ENCODE measurements at places on chromosomes 1 and 21.

- DNase-seq = no peak
These were observed 26.9 kb downstream of the SORT1 start for GRCh38 chr1:109370712-109371340.

DNA sequence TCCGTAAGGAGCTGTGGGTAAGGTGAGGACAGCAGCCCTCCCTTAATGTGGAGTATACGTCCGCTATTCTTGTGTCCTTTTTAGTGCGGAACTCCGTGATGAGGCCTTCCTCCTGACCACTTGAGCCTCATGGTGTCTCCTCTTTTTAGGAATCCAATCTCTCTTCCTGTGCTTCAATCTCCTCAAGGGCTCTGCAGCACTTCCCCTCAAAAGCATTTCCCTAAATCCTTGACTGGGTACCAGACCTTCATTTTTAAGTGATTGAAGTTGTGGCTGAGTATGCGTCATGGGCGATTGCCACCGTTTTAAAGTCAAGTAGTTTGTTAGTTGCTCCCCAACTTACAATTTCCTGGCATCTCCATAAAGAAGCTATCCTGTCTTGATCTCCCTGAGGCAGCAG, 62.8 kb downstream of the SAMSN1 start:
- DNase-seq = no peak

DNA sequence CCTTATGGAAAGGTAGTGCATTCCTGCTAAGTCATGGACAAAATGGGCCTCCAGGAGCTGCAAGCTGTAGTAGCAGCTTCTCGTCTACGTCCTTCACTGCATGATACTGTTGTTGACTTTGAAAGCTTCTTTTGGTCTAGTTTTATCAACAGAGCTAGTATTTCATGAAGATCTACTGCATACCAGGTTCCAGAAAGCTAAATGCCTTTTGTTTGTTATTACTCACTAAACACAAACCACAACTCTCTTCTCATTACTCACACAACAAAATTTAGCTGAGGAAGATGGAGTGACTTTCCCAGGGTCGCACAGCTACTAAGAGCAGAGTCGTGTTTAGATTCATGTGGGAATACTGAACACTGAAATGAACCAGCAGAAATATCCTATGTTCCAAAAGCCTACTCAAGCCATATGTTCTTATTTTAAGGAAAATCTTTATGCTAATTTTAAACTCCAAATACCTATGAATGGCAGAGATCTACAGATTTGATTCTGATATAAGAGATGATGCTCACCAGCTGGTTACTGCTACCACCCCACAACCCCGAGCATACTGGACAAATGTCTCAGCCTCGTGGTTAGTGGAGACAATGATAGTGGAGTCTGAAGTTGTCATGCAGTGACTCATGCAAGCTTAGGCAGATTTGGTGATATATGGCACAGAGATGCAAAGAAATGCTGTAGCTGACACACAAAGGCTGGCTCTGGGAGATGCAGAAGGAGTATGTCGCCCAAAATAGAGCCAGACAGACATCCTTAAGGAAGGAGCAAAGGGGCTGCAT, 20.6 kb downstream of the PGBD2 start:
- DNase-seq = no peak

GRCh38 chr1:26530410-26530894, 891 bp downstream of the RPS6KA1 start:
- DNase-seq = no peak

DNA sequence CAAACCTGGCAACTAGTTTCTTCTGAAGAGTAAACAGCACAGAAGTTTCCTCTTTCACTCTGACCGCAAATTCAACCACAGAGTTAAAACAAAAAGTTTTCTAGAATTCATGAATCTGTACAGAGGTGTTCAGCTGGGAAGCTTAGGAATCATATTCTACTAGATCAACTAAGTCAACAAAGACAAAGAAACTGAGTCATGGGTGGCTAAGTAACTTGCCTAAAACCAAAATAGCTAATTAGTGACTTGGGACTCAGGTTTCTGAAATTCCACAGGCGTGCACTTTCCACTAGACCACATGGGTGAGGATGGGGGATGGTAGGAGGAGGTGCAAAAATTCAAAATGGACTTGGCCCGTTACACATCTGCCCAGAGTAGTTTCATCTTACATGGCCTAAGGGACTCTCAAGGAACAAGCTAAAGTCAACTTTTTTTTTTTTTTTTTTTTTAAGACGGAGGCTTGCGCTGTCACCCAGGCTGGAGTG, 25.8 kb downstream of the PTPN14 start:
- no peak for DNase-seq

DNA sequence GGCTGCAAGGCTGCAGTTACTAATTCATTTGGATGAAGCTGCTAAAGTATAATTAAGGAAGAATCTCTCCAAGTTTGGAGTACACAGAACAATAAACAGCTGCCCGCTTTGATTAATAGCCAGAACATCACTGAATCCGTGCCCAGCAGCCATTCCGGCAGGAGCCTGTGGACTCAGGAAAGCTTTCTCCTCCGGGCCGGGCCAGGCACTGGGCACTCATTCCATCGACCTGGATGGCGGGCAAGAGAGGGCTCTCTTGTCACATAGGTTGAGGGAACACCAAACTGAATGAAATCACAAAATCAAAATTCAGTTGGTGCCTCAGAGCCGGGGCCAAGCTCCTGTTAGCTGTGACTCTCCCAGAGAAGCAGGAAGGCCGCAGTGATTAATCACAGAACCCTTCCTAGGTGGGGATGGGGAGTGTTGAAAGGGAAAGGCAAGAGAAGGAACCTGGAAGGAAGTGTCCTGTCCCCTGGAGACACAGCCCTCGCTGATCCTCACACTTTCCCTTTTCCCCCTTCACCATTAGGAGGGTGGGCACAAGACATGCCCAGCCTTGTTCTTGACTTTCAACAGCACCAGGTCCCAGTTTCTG, 306.7 kb downstream of the NPHP4 start:
- DNase-seq = no peak

DNA sequence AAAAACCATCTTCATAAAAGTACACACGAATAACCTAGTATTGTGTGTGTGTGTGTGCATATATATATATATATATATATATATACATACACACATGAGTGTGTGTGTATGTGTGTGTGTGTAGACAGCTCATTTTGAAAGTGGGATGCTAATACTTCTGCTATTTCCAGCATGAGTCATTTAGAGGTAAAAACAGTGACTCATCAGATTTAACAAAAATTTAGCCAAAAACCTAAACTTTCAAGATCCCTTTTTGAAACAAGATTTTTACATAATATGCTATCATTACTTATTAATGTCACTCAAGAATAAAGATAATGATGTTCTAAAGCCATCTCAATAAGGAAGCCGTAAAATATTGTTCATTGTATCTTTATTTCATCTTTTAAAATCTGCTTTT, 35.6 kb upstream of the ADGRL4 start:
- DNase-seq = no peak

GRCh38 chr1:112244131-112244530, 151.9 kb upstream of the CTTNBP2NL start:
- no peak for DNase-seq

- no peak for DNase-seq
These were observed 56.7 kb downstream of the RASAL2 start for GRCh38 chr1:178150610-178151009.
